ENCODE measurements at places on chromosomes 3 and 15.

- no peak for DNase-seq
Observed at GRCh38 chr3:196966526-196967401, 1.9 kb downstream of the PIGZ start.

DNA sequence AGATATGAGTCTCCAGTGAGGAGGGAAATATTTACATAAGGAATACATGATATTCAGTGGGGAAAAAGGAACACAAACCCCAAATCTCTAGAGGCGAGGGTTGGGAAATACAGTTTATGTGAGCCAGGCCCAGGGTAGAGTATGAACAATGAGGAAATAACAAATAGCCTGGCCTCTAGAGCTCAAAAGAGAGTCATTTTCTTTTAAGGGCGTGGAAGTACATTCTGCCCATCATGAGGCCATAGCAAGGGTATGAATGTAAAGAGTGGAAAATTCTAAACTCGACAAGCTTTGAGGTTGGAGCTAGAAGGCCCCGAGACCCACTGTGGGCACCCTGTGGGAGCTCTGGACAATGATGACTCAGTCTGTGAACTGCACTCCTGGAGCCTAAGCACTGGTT lies 27.8 kb upstream of the IGF2BP2 start:
- DNase-seq, result no peak

- no peak for DNase-seq
Observed at GRCh38 chr3:140494970-140495369, 182.9 kb upstream of the TRIM42 start.

DNA sequence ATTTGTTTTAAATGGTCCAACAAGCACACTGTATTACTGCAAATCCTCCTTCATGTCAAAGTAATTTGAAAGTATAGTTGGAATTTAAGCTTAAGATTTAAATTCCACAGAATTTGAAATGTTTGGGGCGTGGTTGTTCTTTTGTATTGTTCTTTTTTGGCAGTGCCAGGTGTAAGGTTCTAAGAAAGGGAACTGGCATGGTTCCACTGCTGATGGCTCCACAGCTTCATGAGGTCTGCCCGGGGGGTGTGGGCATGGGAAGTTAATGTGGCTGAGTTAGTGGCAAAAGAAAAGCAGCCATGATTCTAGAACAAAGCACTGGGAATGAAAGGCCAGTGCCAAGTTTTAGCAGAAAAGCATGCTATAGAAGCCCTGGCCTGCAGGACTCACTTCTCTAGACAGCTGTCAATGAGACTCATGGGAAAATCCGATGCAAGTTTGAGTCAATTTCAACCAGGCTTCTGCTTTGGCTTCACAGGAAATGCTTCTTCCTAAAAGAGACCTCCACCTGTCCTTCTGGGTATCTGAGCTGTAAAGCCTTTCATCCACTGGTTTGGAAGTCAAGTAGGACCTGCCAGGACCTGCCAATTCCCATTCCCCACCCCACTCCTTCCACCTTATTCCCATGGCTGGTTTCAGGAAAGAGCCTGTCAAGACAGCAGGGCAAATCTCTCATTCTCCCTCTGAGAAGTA lies 18.9 kb downstream of the CDCP1 start:
- DNase-seq, result no peak
